ENCODE measurements at places on chromosomes 6 and 20. TPM values are rescaled to one million over a fixed set of nuclear protein-coding genes. Genes with fewer than 3 reads are reported as not detected.
A peak's percentile ranks its signal among the peaks of the same experiment; 100 is the strongest.

Gene RIPOR3
- 1.2 TPM for total RNA-seq

DNA sequence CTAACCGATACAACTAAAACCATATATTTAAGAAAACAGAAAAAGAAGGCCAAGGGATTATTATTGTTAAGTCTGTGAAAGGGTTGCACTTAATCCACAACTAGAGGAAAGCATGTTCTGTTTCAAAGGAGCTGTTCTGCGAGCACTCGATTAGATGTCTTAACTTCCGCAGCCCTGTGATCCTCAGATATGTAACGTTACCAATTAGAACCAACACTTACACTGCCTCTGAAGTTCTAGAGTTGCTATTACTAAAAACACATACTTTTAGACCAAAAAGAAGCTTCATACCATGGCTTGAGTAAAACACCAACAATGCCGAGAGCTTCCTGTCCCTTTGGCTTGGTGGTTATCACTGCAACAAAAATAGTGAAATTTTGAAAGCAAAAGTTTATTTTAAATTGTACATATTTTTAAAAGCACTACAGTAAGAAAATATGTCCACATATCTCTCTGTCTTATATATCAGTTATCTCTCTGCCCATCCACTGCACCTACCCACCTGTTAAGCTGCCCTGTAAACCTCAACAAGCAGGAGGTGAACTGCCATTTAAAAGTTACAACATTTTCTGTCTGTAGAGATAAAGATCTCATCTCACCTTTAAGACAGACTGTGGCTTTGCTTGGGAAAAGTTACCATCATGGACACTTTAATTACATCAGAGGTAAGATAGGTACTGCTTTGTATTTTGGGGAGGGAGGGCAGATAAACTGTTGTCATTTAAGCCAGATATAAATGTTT is 7.1 kb upstream of the DUSP22 start:
- H3K4me3 ChIP-seq, result no peak overlapping the region
- H3K36me3 ChIP-seq, result no peaks in the 10 kb centered on the region
- H3K27me3 ChIP-seq, result no peaks in the 10 kb centered on the region
- no peaks in the 10 kb centered on the region for H3K4me1 ChIP-seq

DNA sequence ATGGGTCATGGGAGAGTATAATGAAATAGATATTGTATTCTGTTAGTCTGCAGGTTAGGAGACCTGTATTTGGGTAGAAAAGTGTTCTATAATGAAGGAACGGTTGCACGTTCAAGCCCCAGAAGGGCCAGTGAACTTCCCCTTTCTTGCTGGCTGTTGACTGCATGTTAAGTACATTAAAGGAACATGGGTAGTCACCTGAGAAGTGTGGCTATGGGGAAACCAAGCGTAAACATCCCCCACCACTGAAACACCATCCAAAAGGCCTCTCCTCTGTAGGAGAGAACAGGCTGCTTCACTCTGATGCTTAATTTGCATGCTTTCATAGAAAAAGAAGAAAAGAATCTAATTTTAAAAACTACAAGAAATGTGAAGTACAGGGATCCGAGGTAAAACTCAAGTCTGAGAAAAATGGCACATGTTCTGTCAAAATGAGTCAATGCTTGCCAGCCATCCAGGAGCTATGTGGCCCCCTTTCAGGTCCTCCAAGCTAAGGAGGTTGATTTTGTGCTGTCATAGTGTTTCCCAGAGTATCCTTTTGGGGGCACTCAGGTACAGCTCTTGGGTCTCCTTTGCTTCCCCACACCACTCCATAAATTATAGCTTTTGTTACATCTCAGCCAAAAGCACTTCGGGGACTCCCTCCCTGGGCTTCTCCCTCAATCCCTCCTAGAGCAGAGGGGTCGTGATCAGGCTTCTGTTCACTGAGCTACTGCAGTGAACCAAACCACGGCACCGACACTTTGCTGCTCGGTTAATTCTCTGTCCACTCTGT is 283.7 kb upstream of the AGPAT4 start:
- H3K36me3 ChIP-seq, result no peaks in the 10 kb centered on the region
- no peaks in the 10 kb centered on the region for H3K4me1 ChIP-seq
- no peak overlapping the region for H3K4me3 ChIP-seq
- H3K27me3 ChIP-seq, result no peaks in the 10 kb centered on the region

Gene ARFGEF3
- 3.2 TPM for total RNA-seq

GRCh38 chr20:46255440-46256104 is 52.7 kb downstream of the CDH22 start:
- H3K27me3 ChIP-seq, result peaks cover 74% of the 10 kb centered on the region
- no peaks in the 10 kb centered on the region for H3K36me3 ChIP-seq
- DNase-seq, result no peak
- peaks cover 6% of the 10 kb centered on the region for H3K4me1 ChIP-seq

- no peaks in the 10 kb centered on the region for H3K4me1 ChIP-seq
- H3K4me3 ChIP-seq, result no peak overlapping the region
- no peaks in the 10 kb centered on the region for H3K36me3 ChIP-seq
- no peak overlapping the region for H3K27ac ChIP-seq
Observed at GRCh38 chr6:83314693-83315092, 116.2 kb downstream of the ME1 start.

Gene AHI1
- 19.0 TPM for total RNA-seq

GRCh38 chr20:54190217-54190616 is 16.4 kb upstream of the CYP24A1 start:
- no peak overlapping the region for H3K4me3 ChIP-seq
- H3K27me3 ChIP-seq, result no peaks in the 10 kb centered on the region
- H3K36me3 ChIP-seq, result no peaks in the 10 kb centered on the region
- H3K27ac ChIP-seq, result no peak overlapping the region

Gene SDCBP2
- 1.6 TPM for total RNA-seq

Gene MTFR2
- total RNA-seq, result 6.2 TPM

- no peaks in the 10 kb centered on the region for H3K27me3 ChIP-seq
Observed at GRCh38 chr20:5848711-5849505, 98.7 kb downstream of the SHLD1 start.

DNA sequence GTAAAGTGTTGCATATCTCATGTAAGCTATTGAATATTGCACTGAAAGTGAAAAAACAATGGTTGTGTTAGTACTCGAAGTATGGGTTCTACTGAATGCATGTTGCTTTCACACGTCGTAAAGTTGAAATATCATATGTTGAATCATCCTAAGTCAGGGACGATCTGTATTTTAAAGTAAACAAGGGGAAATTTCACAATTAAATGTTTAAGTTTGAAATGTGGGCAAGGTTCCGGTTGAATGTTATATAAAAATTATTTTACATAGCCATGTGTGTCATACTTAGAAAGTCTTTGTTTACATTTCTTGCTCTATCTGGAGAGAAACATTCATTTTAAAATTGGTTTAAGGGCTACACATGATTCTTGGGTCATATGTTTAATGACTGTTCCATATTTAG is 76.8 kb downstream of the AKAP7 start:
- no peaks in the 10 kb centered on the region for H3K27me3 ChIP-seq
- H3K4me1 ChIP-seq, result peaks cover 5% of the 10 kb centered on the region
- H3K36me3 ChIP-seq, result no peaks in the 10 kb centered on the region
- no peak overlapping the region for H3K27ac ChIP-seq

DNA sequence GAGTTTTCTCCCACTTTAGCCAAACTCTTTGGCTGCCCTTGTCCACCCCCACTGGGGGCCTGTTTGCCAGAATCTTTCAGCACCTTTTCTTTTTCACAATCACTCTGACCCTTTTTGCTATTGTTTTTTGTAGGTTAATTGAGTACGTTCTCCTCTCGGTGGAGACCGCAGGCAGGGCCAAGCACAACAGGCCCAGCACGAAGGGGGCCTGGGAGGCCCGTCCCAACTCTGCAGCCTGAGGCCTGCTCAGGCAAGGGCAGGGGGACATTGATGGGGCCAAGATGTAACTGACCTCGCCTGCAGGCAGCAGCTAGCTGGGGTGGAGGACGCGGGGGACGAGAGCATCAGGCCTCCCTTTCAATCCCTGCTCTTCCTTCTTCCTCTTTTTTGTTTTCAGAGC is 47.7 kb downstream of the SLC2A10 start:
- no peak overlapping the region for H3K4me3 ChIP-seq
- peaks cover 6% of the 10 kb centered on the region for H3K4me1 ChIP-seq
- H3K36me3 ChIP-seq, result no peaks in the 10 kb centered on the region
- H3K27ac ChIP-seq, result no peak overlapping the region

GRCh38 chr20:10708351-10709185 is 34.8 kb upstream of the JAG1 start:
- H3K36me3 ChIP-seq, result no peaks in the 10 kb centered on the region
- peaks cover 4% of the 10 kb centered on the region for H3K27me3 ChIP-seq
- no peak overlapping the region for H3K27ac ChIP-seq
- no peak overlapping the region for H3K4me3 ChIP-seq
- H3K4me1 ChIP-seq, result peaks cover 19% of the 10 kb centered on the region

Gene SLC24A3
- 0.31 TPM for total RNA-seq

Gene MANEA
- 10.0 TPM for total RNA-seq

Gene PPIL4
- total RNA-seq, result 41.6 TPM

DNA sequence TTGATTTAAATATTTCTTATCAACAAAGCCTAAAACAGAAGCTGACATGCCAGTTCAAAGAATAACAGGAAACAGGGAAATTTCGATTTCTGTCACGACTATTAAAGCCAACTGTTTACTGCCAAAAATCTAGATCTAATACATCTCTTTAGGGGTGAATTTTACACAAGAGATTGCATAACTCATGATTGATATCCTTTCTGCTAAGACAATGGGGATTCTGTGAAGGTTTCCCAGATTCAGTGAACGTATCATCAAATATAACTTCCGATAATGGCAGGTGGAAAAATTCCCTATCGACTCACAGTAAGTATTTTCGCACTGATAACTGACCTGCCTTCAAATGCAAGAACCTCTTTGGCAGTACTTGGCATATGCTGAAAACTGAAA is 42.9 kb downstream of the NHSL1 start:
- no peaks in the 10 kb centered on the region for H3K36me3 ChIP-seq
- no peak overlapping the region for H3K4me3 ChIP-seq
- no peak overlapping the region for H3K27ac ChIP-seq
- no peaks in the 10 kb centered on the region for H3K4me1 ChIP-seq
- no peak for DNase-seq

- H3K36me3 ChIP-seq, result no peaks in the 10 kb centered on the region
- no peaks in the 10 kb centered on the region for H3K4me1 ChIP-seq
- H3K4me3 ChIP-seq, result no peak overlapping the region
- H3K27me3 ChIP-seq, result no peaks in the 10 kb centered on the region
Observed at GRCh38 chr6:90765491-90765890, 178.6 kb upstream of the MAP3K7 start.

GRCh38 chr20:17967521-17968365 is 851 bp downstream of the SNX5 start:
- DNase-seq, result no peak
- peak overlapping the region; percentile 88 for H3K4me3 ChIP-seq
- H3K36me3 ChIP-seq, result peaks cover 3% of the 10 kb centered on the region
- no peaks in the 10 kb centered on the region for H3K27me3 ChIP-seq
- H3K27ac ChIP-seq, result peak overlapping the region; percentile 100
- H3K4me1 ChIP-seq, result peaks cover 43% of the 10 kb centered on the region

DNA sequence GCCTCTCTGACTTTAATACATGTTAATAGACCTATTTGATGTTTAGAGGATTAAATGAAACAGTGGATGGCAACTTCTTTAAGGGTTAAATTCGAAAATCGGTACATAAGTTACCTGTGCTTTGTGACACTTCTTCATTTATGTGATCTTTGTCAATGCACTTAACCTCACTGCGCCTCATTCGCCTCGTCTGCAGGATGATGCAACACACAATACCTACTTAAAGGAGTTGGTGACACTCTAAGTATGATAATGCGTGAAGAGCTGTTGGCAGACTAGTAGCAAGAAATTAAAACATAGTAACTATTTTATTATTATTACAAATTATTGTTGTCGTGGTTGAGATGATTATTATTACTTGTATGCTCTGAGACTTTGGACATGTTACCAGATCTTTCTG is 92.8 kb downstream of the TSHZ2 start:
- H3K27ac ChIP-seq, result no peak overlapping the region
- no peaks in the 10 kb centered on the region for H3K36me3 ChIP-seq
- DNase-seq, result no peak
- H3K4me3 ChIP-seq, result no peak overlapping the region

DNA sequence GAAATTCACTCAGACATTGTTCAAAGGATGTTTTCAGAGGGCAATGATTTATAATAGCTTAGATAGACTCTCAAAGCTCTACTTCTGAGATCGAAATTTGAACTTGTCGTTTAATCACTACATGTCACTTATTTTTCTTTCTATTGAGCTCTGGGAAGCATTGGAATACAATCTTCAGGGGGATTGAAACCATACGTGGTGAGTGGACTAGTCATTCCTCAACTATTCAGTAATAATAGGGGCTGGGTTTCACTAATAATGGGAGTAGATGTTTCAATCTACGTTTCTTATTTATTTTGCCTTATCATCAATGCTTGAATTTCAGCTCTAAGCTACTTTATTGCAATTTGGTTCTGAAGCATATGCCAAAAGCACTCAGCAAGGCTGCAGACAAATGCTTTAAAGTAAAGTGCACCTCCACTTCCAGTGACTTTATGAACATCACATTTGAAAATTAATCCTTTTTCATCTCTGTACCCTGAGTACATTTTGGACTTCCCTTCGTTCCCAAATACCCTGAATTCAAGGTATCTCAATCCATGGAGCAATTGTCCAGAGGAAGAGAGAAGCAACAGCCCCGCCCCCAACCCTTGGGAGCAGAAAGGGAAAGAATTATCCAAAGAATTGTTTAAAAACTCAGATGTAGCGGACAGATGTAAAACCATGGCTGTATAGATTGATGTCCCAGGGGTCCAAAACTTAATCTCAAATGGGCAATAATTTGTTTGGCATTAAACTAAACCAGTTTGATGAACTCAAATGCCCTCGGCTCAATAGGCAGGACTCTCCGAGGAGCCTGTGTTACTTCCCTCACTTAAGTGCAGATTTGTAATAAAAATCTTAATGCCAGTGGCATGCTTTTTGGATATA is 68.1 kb downstream of the HFE start:
- no peaks in the 10 kb centered on the region for H3K36me3 ChIP-seq
- peak; percentile 34 for DNase-seq
- peak overlapping the region; percentile 93 for H3K27ac ChIP-seq
- H3K4me1 ChIP-seq, result no peaks in the 10 kb centered on the region

Gene NT5E
- not detected for total RNA-seq

Gene TMEM14B
- total RNA-seq, result 138 TPM

Gene GGTLC1
- not detected for total RNA-seq

Gene YWHAB
- total RNA-seq, result 99.4 TPM

DNA sequence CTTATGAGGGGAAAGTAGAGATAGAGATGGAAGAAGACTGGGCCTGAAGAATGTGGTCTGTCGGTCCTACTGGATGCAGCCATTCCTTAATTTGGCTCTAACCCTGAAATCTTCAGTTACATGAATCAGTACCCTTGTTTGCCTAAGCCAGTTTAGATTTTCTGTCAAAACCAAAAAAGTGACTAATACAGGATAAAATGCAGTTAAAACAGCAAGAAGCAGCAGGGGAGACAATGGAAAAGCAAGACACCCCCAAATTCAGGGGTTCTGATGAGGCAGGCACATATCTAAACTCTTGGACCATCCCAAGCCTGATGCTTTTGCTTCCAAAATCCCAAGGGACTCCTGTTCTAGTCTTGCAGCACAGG is 17.4 kb upstream of the UBE2V1 start:
- no peak overlapping the region for H3K4me3 ChIP-seq
- H3K4me1 ChIP-seq, result no peaks in the 10 kb centered on the region
- no peaks in the 10 kb centered on the region for H3K27me3 ChIP-seq
- H3K36me3 ChIP-seq, result no peaks in the 10 kb centered on the region
- H3K27ac ChIP-seq, result no peak overlapping the region

Measured in neural progenitor cell (in vitro differentiated cells).